Kidney (tissue), 22 donors: ENCODE measurements at places on chromosomes 7 and 10. TPM values are rescaled to one million over a fixed set of nuclear protein-coding genes. Genes with fewer than 3 reads are reported as not detected.
A peak's percentile ranks its signal among the peaks of the same experiment; 100 is the strongest.

Gene GARS1
- 104 TPM for total RNA-seq

Gene PMPCB
- total RNA-seq = 65.8 TPM

Gene CALML5
- not detected for total RNA-seq

Gene DOCK4
- total RNA-seq = 38.9 TPM

DNA sequence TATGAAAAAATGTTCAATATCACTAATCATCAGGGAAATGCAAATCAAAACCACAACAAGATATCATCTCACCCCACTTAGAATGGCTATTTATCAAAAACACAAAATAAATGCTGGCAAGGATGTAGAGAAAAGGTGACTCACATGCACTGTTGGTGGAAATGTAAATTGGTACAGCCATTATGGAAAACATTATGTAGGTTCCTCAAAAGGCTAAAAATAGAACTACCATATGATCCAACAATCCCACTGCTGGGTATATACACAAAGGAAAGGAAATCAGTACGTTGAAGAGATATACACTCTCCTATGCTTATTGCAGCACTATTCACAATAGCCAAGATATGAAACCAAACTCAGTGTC lies 50.2 kb downstream of the CDK1 start:
- no peak for DNase-seq

- DNase-seq = peak; percentile 80
These were observed 8.2 kb upstream of the CXCL12 start for GRCh38 chr10:44393051-44393630.

DNA sequence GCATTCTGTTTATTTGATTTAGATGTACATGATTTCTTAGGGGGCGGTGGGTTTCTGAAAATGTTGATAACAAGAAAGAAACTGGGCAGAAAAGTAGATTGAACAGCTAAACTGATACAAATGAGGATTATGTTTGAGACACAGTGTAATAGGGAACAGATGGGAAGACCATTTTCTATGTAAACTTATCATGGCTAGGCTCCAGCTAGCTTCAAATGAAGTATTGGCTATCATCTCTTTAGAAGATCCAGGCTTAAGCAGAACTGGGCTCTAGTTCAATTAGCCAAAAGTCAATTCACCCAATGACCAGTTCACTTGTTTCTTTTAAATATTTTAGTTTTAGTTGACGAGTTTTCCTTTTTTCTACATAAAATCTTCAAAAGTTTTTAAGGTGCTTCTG lies 639.5 kb downstream of the ANKRD7 start:
- DNase-seq = no peak
